HS-27A (cell line): ENCODE measurements at places on chromosomes 7 and 10.

DNA sequence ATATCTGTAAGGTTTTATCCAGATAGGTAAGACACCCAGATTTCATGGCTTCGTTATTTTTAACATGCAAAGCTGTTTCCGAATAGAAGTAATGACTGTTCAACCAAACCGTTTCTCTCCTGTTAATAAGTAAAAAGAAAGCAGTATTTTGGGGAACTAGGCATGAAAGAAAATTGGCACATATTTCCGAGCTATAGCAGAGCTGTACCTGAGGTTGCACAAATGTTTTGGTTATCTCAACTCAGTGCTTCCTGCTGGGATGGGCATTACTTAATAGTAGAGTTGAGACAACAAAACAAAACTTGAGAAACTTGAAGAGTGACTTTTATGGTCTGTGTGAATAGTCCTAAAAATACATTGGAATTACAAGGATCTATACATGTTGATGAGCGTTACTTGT is 564.3 kb upstream of the SORCS1 start:
- no peak for DNase-seq

- DNase-seq: no peak
Observed at GRCh38 chr7:63072806-63073205, 925.8 kb upstream of the ZNF722 start.

DNA sequence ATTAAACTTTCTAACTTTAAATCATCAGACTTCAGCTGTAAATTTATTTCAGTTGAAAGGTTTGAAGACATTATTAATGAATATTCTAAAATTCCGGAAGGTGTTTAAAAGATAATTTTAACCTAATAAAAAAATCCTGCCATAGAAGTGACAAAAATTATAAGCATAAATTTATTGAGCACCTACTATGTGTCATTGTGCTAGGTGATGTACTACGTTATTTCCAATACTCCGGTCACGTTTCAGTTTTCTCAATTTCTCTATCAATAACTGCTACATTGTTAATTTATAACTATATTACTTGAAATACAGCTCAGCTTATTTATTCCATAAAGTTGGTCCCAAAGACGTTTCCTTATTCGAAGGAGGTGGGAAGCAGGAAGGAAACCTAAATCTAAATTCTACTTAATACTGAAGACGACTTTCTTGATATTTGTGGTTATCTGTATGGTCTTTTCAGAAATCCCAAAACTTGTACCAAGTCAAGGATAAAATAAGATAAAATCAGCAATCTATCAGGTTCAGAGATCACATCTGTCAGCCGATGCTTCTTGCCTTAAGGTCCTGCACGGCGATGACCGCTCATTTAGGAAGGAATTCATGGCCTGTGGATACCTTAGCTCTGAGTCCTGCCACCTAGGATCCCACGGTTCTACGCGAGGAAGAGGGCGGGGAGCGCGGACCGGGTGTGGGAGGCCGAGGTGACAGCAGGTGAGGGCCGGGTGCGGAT is 1.2 kb upstream of the ZEB1 start:
- DNase-seq: no peak

GRCh38 chr7:140559410-140559809 is 80.1 kb upstream of the MKRN1 start:
- DNase-seq: no peak

DNA sequence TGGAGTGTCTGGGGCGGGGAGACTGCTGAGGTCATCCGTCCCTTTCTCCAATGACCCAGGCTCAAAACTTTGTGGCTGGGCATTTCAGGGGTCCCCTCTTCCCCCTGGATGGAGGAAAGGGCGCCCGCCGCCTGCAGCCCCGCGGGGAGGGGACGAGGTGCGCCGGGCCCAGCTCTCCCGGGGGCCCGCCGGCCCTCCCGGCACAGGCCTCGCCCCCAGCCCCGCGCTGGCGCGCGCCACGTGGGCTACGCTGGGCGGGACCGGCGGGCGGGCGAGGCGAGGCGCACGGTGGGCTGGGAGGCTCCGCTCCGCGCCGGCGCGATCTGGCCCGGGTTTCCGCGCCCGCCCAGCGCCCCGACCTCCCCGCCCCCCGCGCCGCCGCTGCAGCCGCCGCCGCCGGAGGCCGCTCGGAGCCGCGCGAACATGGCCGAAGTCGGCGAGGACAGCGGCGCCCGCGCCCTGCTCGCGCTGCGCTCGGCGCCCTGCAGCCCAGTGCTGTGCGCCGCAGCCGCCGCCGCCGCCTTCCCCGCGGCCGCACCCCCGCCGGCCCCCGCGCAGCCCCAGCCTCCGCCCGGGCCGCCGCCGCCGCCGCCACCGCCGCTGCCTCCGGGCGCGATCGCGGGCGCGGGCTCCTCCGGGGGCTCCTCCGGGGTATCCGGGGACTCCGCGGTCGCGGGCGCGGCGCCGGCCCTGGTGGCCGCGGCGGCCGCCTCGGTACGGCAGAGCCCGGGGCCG is at the start of gene FOXK1:
FOXK1 (plus strand) TSS at position 410 of the 735 bp plus-strand sequence; CDS start at position 424, 14 bp downstream.
- no peak for DNase-seq

DNA sequence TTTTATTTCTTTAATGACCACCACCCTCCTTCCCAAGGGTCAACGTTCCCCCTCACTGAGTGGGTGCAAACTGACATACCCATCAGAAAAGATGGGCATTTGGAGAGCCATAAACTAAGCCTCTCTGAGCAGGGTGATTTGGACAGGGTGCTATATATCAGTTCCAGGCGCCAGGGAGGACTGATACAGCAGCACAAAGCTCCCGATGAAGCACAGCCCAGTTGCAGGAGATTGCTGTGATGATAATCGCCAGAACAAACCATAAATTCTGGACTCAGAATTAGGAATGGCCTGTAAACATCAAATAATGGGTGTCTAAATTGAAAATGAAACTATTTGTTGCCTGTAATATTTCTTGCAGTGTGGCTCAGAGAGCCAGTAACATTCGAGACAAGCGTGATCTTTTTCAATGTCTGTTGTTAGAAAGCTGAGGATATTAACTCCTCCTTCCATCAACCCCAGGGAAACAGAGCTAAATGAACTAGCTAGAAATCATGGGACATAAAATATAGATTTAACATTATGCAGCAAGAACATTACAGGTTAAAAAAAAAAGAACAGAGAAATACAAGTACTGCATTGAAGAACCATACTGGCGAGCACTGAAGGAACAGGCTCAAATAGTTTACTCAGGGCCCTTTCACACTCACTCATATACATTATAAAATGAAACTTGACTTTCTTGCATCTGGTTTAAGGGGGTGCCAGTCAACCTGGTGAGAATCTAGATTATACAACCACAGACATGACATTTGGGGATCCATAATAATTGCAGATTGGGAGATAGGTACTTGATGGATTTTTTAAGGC is 137.5 kb upstream of the LRRTM3 start:
- DNase-seq: no peak

GRCh38 chr7:28245123-28245878 is 64.7 kb upstream of the JAZF1 start:
- DNase-seq: no peak

DNA sequence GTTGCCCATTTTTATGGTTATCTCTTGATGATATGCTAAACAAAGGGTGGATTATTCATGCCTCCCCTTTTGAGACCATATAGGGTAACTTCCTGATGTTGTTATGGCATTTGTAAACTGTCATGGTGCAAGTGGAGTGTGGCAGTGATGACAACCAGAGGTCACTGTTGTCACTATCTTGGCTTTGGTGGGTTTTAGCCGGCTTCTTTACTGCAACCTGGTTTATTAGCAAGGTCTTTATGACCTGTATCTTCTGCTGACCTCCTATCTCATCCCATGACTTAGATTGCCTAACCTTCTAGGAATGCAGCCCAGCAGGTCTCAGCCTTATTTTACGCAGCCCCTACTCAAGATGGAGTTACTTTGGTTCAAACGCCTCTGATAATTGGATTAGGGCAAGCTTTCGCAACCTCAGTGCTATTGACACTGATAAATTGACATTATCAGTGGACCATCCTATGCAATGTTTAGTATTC is 36.9 kb downstream of the BAG3 start:
- no peak for DNase-seq

DNA sequence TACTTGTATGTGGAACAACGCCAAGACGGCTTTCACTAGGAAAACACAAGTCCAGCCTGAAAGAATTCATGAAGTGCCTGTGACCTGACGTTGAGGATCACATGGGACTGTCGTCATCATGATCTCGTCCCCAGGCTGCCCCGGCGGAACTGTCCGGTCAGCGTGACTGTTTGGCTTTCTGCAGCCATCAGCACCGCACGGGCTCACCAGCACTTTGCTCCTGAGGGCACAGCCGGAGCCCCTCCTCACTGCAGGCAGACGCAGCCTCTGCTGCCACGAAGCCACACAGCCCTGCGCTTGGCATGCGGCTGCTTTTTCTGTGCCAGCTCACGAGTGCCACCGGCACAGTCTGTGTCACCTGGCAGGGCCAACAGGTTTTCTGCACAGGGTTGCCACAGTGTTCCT is 9.4 kb upstream of the GET4 start:
- DNase-seq: no peak

DNA sequence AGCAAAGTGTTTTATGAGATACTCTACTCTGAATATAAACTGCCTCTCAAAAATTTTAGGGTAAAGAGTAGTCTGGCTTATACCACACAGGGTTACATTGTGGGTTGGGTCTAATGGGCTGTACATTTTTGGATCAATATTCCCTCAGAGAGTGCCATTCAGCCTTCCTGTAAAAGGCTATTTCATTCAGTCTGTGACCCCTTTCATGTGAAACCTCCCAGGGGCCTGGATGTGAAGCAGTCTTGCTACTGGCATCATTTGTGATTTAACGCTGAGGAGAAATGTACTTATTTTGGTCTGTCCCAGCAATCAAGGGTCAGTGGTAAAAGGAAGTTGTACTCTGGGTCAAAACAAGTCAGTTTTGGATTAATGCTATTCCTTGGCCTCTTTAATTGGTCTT is 71.8 kb upstream of the PRKG1 start:
- DNase-seq: no peak

DNA sequence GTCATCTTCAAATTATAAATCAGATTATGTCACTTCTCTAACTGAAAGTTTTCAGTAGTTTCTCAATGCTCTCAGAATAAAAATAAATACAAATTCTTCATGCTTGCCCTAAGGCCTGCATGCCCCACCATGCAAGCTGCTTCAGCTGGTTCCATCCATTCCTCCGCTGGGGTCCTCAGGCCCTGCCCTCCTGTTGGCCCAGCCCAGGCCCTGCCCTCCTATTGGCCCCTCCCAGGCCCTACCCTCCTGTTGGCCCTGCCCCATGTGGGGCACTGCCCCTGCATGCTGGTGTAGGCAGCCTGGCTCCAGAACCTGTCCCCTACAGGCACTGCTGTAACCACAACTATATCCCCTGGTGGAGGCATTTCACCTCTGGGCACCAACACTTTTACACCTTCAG is 109.3 kb upstream of the TCERG1L start:
- DNase-seq: no peak

DNA sequence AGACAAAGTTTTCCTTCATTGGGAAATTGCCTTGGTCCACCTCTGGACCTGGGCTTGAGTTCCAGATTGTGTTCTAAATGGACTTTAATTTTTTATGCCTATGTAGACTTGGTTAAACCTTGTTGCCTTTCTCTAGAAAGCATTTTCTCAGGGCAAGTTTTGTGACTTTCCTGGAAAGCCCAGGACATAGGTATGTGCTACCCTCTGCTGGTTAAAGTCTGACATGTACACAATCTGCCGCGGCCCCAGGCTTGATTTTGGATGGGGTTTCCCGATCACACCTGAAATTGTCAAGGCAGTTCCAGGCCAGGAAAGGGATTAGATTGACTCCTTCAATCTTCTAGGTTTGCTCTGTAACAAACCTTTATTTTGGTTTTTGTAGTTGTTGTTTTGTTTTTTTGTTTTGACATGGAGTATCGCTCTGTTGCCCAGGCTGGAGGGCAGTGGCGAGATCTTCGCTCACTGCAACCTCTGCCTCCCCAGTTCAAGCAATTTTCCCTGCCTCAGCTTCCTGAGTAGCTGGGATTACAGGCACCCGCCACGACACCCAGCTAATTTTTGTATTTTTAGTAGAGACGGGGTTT is 14.1 kb upstream of the AKR1B10 start:
- DNase-seq: no peak

DNA sequence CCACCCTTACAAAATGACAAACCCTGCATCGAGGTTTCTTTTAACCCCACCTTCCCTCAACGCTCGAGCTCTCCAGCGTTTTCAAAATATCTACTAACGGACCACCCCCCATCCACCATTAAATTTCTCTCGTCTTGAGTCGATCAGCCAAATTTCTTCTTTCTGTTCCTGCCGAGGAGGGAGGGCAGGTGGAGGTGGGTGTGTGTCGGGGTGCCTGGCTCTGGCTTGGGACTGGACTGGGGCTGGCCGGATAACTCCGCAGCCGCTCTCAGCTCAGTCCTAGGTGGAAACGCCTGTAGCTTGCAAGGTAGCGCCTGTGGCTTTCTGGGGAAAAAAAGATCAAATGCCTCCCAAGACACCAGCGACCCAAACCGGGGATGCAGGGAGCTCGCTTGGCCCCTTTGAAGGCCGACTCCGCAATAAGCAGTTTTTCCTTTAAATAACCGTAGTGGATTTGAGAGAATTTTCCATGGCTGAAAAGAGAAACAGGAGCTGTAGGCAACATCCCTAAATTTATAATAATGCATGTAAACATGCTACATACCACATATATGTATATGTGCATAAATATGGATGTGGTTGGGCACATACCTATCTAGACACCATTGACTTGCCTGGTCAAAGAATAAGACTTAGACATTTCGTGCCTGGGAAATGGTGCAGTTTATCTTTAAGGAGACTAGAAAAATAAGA is 1.9 kb upstream of the TMEM178B start:
- DNase-seq: no peak

DNA sequence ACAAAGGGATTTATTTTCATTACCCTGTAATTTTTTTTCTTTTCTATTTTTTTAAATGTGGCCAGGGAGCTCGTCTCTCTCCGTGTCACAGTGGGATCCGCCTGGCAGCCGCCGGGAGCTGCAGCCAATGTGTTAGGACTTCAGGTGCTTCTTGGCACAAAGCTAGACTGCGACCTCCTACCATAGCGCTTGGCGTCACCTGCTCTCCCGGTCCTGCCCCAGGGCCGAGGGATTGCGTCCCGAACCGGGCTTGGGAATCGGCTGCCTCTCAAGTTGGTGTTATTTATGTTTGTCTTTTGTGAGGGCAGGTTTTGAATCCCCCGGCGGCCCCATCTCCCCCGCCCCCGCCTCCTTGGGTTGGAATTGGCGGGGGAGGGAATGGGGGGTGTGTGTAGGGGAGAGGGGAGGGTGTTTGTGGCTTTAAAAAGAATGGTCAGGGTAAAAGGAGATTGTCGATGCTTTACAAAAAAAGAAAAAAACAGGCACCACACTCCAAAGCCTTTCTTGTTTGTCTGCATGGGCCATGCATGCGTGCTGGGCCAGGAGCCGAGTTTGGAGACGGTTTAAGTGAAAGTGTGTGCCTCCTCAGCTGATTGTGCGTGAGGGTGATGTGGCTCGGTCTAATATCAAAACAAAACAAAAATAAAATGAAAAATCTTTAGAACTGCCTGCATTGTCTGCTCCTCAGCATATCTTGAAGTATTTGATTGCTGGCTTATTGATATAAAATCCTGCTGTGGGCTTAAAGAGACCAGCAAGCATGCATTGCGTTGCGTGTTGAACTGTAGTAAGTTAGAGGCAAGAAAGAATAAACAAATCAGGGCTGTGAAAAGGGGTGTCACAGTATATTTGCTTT is 1.2 kb downstream of the PPP1R9A start:
- no peak for DNase-seq
